ENCODE measurements at places on chromosomes 7 and 10.

DNA sequence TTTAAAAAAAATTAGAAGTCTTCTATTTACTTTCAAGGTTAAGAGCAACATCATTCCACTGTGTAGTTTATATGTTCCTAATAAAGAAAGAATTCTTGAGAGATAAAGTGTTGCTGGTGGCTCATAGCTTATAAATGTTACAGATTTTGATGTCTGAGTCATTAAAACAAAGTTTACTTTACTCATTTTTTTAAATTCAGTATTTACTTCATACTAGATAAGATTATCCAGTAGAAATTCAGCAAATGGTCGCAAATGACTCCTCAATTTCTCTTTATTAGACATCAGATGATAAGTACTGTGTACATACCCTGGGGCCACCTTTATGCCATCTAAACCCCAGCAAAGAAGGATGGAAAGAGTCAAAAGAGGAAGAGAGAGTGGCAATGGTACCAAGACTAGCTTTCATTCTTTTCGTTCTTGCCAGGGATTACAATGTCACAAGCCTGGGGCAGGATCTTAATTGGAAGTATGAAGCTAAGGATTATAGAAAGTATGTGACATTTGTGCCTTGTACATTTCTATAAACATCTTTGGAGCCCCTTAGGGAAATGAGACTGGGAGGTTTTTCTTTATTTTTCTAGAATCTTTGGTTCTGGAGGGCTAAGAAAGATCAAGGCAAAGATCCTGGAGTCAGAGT, 206.1 kb downstream of the CHRM2 start:
- no peak for DNase-seq

- DNase-seq, result no peak
Observed at GRCh38 chr10:131909014-131909808, 8.4 kb downstream of the PPP2R2D start.

GRCh38 chr10:76509446-76509845, 1078.0 kb downstream of the LRMDA start:
- no peak for DNase-seq

GRCh38 chr10:73537288-73537687, 41.5 kb upstream of the PPP3CB start:
- DNase-seq, result no peak

DNA sequence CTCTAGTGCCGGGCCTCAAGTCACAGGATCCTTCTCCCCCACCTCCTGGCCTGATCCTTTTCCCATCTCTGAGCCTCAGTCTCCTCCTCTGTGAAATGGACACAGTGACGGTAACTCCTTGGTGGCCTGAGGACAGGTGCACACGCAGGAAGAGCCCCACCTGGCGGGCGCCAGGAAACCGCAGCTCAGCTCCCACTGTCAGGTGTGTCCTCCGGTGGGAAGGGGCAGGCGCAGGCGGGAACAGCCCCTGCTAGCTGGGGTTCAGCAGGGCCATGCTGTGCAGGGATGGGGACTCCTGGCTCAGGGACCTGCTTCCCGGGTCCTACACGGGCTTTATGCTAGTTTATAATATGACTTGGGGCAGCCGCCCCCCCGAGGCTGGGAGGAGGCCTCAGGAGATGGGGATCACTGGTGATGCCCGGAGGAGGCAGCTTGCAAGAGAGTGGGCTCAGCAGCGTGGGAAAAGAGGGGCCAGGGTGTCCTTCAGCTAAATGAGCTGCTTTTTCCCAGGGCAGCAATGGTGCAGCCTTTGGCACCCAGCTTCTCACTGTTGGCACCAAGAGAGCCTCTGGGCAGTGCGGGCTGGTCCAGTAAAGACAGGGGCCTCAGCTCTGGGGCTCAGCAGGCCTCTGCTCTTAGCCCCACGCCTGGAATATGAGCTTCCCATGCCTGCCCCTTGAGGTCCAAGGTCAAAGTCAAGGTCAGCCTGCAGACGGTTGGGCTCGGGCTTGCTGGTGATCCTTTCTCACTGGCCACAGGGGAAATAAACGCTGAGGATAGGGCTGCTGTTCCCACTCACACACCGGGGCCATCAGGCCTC, 68.0 kb upstream of the FAM20C start:
- no peak for DNase-seq

All from left renal pelvis (tissue), 4 donors.